Brain microvascular endothelial cell (primary cell): ENCODE measurements at places on chromosomes 12 and 14.

DNA sequence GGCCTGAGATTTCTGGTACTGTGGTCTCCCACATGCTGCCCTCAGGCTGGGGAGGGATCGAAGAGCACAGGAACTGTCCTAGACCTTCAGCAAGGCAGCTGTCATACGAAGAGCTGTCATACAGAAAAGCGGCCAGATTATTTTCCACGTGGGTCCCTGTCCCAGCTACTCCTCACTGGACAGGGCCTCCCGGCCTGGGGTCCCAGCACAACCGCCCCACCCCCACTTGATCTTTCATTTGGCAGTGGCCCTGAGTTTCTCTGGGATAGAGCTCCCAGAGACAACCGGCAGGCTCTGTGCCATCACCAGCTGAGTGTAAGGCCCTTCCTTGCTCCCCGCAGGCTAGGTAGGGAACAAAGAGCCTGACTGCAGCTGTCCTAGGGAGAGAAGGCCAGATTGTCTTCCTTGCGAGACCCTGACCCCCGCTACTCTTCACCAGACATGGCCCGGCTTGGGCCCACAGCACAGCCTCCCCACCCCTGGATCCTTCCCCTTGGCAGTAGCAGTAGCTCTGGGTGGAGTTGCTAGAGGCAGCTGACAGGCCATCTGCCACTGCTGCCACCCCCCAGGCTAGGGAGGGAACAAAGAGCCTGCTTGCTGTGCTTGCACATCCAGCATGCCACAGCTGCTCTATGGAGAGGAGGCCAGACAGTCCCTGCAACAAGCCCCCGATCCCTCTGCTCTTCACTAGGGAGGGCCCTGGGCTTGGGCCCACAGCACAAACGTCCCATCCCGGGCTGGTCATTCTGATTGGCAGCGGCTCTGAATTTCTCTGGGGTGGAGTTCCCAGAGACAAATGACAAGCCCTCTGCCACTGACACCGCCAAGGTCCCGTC, 3.1 kb upstream of the OR4N2 start:
- DNase-seq: no peak

DNA sequence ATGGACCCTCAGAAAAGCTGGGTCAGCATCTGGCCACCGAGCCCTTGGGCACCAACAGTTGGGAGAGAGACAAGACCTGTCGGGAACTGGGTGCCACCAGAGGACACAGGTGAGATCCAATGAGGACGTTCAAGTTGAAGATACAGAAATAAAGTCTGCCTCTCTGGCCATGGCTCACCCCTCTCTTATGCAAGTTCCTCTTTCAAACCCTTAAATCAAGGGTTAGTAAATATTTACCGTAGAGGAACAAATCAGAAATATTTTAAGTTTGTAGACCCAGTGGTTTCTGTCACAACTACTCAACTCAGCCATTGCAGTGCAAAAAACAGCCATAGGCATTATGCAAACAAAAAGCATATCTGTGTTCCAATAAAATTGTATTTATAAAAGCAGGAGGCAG, 76.5 kb upstream of the HSPB8 start:
- no peak for DNase-seq

DNA sequence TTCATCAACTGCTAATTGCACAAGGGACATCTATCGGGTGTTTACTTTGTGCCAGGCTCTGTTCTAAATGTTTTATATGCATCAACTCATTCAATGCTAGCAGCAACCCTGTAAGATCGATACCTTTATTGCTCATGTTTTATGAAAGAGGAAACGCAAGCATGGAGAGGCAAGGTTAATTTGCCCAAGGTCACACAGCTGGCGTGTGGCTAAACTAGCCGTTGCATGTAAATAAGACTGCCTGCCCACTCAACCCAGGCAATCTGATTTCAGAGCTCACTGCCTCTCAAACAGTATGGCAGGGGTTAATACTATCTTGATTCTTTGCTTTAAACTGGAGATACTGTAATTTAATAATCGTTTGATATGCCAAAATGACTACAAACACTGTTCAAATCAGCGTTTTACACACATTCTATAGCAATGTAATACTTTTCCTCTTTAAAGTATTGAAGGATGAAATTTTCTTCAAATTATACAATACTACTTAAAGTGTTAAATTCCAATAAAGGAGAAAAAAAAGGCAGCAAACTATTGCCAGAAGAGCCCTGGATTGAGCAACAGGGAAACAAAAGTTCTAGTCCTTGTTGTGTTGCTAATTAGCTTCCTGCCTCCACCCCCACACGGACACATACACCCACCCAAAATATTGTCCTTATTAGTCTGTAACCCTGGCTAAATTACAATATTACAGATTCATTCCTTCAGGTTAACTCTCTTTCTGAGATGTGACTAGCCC, 39.1 kb upstream of the DHRS7 start:
- DNase-seq: no peak

DNA sequence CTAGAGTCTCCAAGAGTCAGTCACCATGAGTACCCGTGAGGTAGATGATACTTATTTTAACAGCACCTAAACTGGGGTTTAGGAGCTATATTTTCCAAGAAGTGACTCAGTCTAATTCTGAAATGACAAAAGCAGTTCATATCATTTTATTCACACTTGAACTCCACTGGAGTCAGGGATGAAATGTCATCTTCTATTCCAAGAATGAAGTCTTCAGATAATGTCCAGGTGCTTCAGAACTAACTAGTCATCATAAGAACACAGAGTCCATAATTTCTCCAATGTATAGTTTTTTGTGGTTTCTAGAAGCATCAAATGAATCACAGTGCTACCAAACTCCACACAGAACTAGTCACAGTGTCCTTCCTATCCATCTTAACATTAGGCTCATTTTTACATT, 13.3 kb downstream of the DNM1L start:
- DNase-seq: no peak

GRCh38 chr12:29238822-29239291, 89.8 kb downstream of the FAR2 start:
- peak; percentile 35 for DNase-seq

DNA sequence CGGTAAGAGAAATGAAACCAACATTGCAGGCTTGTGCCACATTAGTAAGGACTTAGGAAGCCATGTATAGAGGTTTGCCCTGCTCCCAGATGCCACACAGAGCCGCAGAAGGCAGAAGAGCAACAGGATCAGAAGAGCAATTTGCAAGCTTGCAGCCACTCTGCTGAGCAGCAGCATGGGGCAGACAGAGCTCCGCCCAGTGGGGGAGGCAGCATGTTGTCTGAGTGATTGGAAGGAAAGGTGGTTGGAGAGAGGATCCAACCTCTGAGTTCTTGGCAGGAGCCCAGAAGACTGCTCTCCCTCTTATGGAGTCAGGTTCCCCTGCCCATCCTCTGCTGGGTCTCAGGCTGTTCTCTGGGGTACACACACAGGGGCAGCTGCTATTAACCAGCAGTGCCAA, 2.3 kb upstream of the KRT6A start:
- DNase-seq: no peak

- no peak for DNase-seq
Measured at GRCh38 chr14:75081660-75082229, 12.3 kb downstream of the ZC2HC1C start.

DNA sequence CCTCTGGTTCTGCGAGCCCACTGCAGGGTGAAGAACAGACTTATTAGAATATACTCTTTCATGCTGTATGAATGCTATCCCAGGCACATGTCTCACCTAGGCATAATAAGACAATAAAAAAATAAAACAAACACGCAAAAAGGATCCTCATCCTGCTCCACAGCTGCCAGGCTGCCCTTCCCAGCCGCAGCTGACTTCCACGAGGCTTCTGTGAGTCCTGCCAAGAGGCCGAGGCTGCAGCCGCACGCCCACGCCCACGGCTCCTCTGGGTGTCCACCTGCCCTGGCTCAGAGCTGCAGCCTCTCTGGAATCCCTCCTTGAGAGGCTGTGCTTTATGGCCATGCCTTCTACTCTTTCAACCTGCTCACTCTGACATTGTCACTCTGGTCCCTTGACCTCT, 6.9 kb downstream of the SMIM41 start:
- DNase-seq: no peak

GRCh38 chr12:101696251-101697196, 916 bp upstream of the CHPT1 start:
- DNase-seq: no peak

DNA sequence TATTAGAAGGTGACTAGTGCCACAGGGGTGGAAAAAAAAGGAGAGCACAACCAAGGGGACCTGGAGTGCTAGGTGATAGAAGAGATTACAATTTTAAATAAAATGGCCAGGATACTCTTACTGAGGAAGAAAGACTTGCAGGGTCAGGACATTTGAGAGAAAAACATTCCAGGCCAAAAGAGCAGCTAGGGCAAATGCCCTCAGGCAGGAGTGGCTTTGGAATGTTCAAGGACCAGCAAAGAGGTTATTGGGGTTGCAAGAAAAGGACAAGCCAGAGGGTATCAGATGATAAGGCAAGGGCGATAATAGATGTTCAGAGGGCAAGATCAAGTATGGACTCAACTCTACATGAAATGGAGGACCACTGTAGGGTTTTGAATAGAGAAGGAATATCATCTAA, 146.4 kb downstream of the KIF21A start:
- no peak for DNase-seq

GRCh38 chr12:58725400-58726105, 194.8 kb downstream of the LRIG3 start:
- DNase-seq: no peak

- DNase-seq: no peak
Measured at GRCh38 chr14:40981247-40981646, 625.4 kb upstream of the LRFN5 start.

GRCh38 chr14:81523616-81524015, 10.0 kb downstream of the SEL1L start:
- no peak for DNase-seq
